ENCODE measurements at places on chromosomes 3 and 15.
A peak's percentile ranks its signal among the peaks of the same experiment; 100 is the strongest.

DNA sequence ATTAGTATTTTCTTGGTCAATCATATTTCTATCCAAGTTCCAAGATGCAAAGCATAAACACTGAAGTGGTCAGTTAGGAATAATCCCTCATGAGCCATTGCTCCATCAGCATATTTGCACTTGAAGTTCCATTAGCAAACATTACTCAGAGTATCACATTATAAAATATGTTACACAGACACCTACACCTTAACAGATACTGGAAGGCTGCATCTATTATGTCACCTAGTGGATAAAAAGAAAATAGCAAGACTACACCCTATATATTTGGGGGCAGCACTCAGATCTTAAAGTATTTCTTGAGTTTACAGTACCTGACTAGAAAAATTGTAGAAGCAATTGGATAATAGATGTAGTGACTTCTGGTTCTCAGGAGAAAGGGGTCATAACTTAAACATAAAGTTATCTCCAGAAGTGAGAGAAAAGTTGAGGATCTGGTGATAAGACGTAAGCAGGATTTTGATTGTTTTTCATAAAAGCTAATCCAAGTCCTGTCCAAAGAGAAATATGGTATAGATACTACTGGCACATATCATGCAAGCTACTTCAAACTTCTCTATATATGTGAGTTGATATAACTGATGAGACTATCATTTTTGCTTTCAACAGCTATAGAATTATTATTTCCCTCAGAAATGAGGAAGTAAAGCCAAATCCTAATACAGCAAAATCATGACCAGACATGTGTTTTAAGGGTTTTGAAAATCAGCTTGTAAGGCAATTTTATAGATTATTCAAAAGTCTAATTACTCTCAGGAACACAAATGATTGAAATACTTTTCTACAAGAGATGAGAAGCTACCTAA is 422.2 kb downstream of the GBE1 start:
- peak; percentile 11 for DNase-seq

- no peak for DNase-seq
Observed at GRCh38 chr3:46663591-46664135, 29.8 kb downstream of the ALS2CL start.

DNA sequence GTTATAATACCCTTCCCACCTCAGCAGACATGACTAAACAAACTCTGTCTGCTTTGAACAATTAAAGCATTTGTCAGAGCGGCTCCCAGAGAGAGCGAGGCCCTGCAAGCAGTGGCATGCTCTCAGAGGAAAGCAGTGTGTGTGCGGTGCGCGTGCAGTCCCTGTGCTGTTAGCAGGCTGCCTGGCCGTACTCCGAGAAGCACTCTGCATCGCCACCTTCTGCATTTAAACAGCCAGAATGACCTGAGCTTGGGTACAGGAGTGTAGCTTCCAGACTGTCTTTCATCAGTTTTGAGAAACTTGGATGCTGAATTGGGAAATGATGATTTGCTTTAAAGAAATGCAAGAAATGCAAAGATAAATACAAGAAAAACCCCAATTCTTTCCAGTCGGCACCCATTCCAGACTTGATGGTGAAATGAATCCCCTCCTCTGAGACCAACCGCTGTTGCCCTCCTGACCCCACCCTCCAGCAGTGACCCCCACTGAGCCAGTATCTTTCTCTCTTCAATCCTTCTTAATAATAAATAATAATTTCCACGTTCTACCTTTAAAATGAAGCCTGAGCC is 113.5 kb downstream of the VGLL4 start:
- DNase-seq, result peak; percentile 75

GRCh38 chr3:3798631-3799113 is 559 bp upstream of the LRRN1 start:
- no peak for DNase-seq

GRCh38 chr3:189936201-189936945 is 184.3 kb downstream of the P3H2 start:
- DNase-seq, result no peak

DNA sequence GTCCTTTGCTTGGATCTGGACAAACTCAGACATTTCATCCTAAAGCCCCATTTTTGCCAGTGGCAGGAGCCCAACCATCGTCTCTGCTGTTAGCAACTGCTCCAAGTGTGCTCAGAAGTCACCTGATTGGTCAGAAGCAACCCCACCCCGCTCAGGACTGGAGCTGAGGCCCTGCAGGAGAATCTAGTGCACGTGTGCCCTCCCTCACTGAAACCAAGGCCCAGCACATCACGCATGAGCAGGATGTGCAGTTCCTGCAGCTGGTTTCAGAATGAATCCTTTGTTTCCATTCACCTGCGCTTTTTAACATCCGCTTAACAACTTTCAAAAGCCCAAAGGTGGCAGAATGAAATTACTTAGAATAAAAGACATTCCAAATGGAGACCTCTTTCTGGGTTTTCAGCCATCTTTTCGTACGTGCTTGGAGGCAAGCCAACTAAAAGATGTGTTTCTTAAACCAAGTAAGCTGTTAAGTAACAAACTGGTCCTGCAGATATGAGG is 81.2 kb downstream of the SRGAP3 start:
- no peak for DNase-seq

GRCh38 chr15:60407415-60407805 is 9.6 kb upstream of the ANXA2 start:
- DNase-seq, result peak; percentile 93

DNA sequence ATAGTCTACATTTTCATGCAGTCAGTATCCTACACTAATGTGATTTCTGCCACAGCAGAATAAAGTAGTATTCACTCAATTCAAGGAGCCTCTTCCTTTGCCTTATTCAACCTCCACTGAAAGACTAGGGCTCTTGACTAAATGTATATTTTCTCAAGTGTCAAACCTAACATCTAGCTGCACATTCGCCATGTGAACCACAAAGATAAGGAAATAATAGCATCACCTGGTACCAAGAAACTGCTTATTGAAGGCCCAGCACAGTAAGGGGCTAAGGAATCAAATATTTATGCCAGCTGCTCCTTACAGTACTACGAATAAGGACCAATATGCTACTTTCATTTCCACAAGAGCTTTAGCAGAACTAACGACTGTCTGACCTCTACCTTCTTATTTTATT is 1.3 kb downstream of the SRP14 start:
- no peak for DNase-seq

GRCh38 chr15:85649372-85649771 is 145.4 kb downstream of the KLHL25 start:
- peak; percentile 92 for DNase-seq

DNA sequence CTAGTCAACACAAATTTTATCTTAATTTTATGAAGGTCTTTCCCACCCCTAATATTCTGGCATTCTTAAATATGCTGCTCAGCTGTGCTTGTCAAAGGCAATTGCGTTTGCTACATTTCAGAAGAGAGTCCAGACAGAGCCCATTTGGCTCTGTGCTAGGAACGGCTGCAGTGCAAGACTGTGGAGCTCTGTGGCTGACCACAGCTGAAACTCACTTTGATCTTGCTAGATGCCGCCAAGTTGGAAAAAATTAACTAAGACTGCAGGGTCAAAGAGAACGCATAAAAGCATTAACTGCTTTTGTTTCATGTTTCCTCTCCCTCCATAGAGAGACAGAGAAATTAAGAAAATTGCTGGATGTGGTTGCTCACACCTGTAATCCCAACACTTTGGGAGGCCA is 7.6 kb upstream of the PPP1R2 start:
- DNase-seq, result peak; percentile 34

DNA sequence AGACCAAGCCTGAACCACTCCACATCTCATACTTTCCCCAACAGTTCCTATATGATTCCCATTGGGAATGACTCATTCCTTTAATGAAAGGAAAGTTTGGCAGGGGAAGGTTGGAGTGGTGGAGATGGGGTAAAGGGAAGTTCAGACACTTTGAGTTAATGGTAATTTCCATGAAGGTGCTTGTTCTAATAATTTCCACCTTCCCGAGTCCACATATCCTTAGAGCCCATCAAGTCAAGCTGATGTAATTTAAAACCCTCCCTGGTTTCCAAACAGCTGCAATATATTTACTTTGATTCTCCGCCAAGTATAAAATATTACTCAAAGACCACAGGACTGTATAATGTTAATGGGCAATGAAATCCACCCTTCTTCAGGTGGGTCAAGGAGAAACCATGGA is 95.0 kb upstream of the GALNT15 start:
- peak; percentile 61 for DNase-seq

DNA sequence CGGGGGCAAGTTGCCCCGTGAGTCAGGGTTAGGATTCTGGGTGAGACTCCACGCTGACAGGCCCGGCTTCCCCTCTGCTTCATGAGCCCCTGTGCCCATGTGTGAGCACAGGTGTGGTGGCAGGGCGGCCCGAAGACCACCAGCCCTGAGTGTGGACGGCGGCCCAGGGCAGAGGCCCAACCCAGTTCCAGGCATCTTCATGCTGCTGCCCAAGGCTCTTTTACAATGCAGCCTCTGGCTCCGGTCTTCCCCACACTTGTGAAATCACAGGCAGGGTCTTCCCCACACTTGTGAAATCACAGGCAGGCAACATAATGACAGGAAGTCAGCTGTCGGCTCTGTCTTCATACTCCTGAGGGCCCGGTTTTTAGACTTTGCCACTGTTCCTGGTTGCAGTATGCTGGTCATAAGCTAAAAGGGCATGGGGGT is 78.8 kb downstream of the AAGAB start:
- peak; percentile 32 for DNase-seq

- peak; percentile 12 for DNase-seq
Observed at GRCh38 chr3:8713901-8714759, 19.5 kb upstream of the CAV3 start.

- no peak for DNase-seq
Observed at GRCh38 chr3:155581579-155581978, 163.3 kb downstream of the PLCH1 start.

- no peak for DNase-seq
Observed at GRCh38 chr3:66923969-66924368, 74.1 kb upstream of the KBTBD8 start.

DNA sequence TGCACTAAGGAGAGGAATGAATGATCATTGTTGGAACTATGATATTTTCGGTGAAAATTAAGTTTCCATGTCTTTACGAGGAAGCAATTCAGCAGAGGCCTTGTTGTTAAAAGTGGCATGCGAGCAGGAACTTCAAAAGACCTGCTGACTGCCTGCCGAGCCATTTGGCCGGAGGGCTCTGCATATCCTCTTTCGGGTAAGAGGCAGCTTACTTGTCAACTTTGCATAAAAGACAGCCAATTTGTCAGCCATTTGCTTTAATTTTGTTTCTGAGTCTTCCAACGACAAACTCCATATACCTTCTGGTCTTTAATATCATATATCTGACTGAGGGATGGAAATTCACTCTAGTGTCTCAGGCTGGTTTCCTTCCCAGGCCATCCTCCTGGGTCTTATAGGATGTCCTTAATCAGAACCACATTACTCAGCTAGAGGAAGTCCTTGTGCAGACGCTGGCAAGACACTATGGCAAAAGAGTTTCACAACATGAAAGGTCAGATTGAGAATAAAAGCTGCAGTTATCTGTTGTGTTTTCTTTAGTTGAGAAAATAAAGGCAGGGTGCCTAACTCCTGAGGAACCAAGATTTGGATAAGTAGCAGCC is 128.7 kb upstream of the WNT5A start:
- peak; percentile 22 for DNase-seq

DNA sequence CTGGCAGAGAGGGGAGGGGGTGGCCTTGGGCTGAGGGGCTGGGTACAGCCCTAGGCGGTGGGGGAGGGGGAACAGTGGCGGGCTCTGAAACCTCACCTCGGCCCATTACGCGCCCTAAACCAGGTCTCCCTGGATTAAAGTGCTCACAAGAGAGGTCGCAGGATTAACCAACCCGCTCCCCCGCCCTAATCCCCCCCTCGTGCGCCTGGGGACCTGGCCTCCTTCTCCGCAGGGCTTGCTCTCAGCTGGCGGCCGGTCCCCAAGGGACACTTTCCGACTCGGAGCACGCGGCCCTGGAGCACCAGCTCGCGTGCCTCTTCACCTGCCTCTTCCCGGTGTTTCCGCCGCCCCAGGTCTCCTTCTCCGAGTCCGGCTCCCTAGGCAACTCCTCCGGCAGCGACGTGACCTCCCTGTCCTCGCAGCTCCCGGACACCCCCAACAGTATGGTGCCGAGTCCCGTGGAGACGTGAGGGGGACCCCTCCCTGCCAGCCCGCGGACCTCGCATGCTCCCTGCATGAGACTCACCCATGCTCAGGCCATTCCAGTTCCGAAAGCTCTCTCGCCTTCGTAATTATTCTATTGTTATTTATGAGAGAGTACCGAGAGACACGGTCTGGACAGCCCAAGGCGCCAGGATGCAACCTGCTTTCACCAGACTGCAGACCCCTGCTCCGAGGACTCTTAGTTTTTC is 4.9 kb downstream of the ISL2 start:
- DNase-seq, result peak; percentile 16
